ENCODE measurements at places on chromosomes 16 and 17. TPM values are rescaled to one million over a fixed set of nuclear protein-coding genes. Genes with fewer than 3 reads are reported as not detected.

The SDR42E2 gene
- total RNA-seq: not detected

The SLC5A11 gene
- not detected for total RNA-seq

DNA sequence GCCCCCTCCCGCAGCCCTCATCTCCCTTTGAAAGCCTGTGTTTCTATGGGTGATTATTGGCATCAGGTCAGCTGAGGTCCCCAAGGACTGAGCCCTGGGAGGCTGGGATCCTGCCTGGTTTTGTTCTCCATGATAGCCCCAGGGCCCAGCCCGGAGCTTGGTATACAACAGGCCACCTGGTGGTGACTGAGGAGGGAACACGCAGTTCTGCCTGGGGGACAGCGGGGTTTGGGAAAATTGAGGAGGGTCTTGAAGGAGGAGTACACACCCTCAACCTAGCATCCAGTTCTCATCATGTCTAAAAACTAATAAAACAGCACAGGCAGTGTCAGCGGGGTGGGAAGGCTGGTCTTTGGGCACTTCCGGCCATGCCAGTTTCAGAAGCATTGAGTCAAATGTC is 335.1 kb downstream of the CPPED1 start:
- no peak for DNase-seq

- no peak for DNase-seq
Observed at GRCh38 chr17:55730808-55731207, 8.1 kb upstream of the TMEM100 start.

DNA sequence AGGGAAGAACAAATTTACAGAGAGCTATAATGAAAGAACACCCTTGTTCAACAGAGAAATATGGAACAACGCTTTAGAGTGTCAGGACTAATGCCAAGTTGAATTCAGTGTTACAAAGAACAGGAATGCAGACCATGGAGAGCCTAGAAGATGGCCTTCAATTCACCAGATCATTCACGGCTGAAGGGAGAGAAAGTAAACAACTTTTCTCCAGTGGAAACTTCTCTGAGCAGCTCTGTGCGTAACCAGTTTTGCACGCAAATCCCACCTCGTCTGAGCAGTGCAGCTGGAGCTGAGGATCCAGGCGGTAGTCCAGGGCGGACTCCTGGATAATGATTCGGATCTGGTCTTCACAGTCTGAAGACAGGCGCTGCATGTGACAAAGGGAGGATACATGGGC is 40.5 kb upstream of the CLEC18B start:
- DNase-seq: no peak

GRCh38 chr16:56373003-56373402 is 52.3 kb downstream of the AMFR start:
- no peak for DNase-seq

GRCh38 chr16:2081201-2082084 is 33.7 kb downstream of the TSC2 start:
- DNase-seq: no peak

- no peak for DNase-seq
Observed at GRCh38 chr16:89880477-89881367, 7.3 kb downstream of the TCF25 start.

The TEKT5 gene
- not detected for total RNA-seq

DNA sequence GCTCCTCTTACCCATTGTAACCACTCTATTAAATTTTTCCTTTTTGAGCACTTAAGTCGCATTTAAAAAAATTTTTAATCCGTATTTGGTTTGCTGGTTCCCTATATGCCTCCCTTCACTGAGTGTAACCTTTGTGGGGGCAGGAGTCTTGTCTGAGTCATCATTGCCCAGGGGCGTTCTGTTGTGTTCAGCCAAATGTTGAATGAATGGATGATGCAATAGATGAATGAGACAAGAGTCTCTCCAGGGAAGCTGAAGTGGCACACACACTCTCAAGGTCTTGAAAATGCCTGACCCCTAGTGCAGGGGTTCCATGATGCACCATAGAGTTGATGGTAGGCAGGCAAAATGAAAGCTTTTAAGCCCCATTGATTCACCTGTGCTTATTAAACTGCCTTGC is 123.0 kb upstream of the RBFOX1 start:
- DNase-seq: no peak

DNA sequence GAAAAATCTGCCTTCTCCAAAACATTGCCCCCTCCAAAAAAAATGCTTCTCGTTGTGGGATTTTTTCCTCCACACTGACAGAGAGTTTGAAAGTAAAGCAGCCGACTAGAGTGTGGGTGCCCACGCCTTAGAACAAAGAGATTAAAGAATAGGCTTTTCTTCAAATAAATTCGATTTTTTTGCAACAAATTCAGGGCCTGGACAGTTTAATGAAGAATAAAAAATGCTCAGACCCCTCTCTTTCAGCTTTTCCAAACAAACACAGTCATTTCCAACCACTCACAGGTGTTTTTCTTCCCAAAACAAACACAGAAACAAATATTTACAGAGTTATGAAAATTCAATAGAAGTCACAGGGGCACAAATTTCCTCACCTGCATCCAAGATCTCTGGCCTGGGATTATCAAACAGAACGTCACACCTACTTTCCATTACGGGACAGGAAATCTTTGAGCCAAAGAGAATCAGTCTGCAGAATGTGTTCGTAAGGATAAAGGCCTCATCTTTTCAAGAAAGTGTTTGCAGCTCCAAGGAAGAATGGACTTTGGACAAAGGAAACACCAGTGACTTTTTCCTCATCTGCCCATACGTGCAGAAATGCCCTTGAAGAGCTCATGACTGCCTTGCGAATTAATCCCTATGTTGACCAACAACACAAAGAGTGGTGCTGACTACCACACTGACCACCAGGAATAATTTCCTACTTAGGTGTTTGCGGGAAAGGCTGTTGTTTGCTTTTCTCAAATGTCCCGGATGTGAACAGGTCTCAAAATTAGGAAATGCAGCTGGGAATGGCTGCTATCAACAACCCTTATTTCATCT is 31.3 kb upstream of the TOX3 start:
- no peak for DNase-seq

DNA sequence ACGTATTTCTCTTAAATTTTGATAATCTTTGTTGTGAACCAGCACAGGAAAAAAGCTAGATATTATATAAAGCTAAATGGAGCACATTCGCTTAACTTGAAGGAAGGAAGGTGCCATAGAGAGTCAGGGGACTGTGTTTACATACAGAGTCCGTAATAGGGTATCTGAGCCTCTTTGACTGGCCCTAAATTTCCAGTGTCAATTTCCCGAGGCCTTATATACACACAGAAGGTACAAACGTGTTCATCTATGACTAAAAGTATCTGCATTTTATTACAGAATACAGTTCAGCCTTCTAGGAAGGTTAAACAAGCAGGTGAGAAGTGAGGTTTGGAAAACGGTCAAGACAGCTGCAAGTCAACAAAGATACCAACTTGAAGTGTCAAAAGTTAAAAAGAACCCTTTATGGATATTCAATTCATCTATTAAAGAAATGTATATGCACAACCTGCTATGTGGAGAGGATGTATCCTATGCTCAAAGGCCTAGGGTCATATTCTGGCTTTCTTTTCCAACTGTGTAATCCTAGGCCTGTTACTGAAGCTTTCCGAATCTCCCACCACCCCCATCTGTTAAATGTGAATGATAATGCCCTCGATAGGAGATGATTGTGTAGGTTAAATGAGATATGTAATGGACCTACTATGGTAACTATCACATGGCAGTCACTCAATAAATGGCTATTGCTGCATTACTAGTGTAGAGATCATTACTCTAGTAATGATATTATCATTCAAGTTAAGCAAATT is 263.7 kb upstream of the MAF start:
- DNase-seq: no peak

DNA sequence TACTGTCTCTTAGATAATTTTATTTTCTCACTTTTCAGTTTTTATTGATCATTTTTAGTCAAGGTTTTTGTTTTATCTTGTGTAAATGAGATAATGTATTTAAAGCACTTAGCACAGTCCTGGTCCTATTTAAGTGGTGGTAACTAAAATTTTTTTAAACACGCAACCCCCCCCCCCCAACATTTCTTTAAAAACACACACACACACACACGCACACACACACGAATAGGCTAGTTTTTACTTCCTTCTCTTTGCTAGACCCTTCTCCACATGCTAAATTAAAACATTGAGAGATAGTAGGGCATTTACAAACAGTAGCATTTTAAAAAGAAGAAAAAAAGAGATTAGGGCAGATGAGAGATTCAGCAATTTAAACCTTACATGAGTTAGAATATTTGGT is 5.0 kb downstream of the NFATC3 start:
- no peak for DNase-seq

DNA sequence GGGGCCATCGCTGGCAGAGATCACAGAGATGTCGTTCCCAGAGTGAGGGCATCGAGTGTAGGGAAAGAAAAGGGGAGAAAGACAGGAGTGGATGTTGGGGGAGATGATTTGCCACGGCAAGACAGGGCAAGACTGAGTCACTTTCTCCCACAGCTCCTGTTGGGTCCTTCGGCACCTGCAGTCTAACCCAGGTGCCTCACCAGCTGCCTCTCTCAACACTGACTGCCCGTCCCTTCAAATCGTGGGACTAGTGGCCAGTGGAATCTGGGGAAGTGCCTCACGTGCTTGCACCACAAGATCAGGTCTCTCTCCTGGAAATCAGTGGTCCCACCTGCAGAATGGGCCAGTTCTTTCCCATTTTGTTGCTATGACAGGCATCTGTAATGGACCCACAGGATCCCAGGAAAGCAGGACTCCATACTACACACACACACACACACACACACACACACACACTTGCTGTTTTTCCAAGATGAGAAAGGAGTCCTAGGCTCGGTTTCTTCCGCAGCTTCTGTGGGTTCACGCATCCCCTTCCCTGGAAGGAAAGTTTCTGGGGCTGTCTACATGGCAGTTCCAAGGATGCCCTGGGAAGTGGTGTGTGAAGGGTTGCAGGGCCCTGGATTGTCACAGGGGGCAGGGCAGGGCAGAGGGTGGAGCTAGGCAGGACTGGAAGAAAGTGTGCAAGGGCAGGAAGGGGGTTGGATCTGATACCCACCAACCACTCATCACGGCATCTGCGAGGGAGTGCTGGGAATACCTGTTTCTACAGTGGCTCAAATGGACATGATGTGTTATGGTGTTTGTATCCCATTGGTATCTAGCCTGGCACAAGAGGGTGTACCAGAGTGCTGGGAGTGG is 10.2 kb upstream of the CBX8 start:
- no peak for DNase-seq

- no peak for DNase-seq
Observed at GRCh38 chr17:48163809-48164208, 56.2 kb downstream of the SNX11 start.

GRCh38 chr16:69270395-69270794 is 40.8 kb upstream of the VPS4A start:
- DNase-seq: no peak

DNA sequence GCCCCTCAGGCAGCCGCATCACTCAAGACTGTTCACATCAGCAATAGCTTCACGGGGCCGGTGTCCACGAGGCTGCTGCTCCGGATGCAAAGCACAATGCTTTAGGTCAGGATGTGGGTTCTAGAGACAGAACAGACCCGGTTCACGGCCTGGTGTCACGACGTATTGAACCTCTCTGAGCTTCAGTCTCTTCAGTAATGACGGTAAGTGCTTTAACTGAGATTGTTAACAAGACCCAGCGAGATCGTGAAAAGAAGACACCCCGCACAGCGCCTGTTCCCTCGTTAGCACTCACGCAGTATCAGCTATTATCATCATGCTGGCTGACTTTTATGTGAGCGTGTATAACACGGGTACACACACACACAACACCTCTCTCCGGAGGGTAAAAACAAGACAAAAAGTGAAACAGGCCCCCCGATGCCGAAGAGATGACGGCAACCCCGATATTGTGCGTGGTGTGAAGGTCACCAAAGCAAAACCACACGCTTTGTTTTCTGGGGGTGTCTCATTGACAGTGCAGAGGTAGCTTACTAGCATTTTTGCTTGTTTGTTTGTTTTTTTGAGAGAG is 21.4 kb upstream of the ABR start:
- no peak for DNase-seq

The ZNF232 gene
- total RNA-seq: 4.9 TPM

The ETV4 gene
- total RNA-seq: 5.4 TPM

DNA sequence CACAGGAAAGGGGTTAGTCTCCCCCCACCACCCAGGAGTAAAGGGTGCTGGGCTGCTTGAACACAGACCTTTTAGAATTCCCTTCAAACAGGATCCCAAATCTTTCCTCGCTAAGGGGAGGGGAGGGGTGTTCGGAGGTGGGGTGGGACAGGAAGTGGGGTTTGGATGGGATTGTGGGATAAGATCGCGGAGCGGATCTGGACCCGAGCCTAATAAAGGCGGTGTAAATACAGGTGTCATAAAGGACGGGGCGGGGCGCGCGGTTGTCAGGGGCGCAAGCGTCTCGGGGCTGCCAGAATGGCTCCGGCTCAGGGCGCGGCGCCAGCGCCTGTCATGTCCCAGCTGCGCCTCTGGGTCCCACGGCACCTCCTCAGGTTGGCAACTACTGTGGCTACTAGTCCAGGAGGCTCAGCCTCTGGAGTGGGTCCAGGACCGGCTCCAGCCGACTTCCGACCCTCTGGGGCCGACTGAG is 59.8 kb upstream of the FBXO47 start:
- peak; percentile 49 for DNase-seq

- no peak for DNase-seq
Observed at GRCh38 chr17:35404360-35404759, 27.9 kb downstream of the SLFN12 start.

GRCh38 chr17:80959330-80960036 is 32.2 kb upstream of the CHMP6 start:
- no peak for DNase-seq

DNA sequence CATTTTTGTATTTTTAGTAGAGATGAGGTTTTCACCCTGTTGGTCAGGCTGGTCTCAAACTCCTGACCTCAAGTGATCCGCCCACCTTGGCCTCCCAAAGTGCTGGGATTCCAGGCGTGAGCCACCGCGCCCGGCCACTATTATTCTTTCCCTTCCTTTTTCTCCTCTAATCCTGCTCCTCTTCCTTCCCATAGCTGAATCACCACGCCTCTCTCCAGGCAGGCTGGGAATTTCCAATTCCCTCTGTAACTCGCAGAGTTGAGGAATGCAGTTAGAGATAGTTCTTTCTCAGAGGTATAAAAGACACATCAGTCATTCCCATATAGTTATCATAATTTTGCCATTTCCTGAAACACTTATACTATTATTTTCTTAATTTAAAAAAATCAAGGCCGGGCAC is 11.2 kb downstream of the METTL16 start:
- DNase-seq: no peak

GRCh38 chr17:49018116-49018612 is 21.0 kb downstream of the IGF2BP1 start:
- no peak for DNase-seq

DNA sequence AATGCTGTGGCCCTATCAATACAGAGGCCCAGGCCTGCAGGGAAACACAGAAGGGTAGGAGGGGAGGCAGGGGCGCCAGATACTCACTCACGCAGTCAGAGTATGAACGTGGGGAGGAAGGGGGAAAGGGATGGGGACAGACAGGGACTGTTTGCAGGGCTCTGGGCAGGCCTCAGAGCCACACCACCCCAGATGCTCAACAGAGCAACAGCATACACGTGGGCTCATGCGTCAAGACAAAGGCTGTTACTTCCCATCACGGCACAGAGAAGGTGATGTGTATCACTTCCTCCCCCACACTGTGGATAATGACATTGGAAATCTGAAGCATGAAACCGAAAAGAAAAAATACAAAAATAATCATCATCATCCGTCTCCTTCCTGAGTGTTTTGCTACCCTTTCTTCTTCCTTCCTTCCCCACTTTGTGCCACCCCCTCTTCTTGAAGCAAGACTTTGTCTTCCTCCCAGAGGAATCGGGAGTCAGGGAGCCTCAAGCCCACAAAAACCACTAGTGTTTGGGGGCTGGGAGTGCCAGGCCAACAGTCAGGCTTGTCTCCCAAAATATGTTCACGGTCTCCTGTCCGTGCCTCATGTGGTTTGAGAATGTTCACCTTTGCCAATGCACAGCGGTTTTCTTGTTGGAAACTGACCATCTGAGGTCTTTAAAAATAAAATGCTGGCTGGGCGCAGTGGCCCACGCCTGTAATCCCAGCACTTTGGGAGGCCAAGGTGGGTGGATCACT is 20.1 kb downstream of the SLC39A11 start:
- no peak for DNase-seq

Data from vagina (tissue), 2 donors.